ENCODE measurements at places on chromosomes 3 and 15.
A peak's percentile ranks its signal among the peaks of the same experiment; 100 is the strongest.

DNA sequence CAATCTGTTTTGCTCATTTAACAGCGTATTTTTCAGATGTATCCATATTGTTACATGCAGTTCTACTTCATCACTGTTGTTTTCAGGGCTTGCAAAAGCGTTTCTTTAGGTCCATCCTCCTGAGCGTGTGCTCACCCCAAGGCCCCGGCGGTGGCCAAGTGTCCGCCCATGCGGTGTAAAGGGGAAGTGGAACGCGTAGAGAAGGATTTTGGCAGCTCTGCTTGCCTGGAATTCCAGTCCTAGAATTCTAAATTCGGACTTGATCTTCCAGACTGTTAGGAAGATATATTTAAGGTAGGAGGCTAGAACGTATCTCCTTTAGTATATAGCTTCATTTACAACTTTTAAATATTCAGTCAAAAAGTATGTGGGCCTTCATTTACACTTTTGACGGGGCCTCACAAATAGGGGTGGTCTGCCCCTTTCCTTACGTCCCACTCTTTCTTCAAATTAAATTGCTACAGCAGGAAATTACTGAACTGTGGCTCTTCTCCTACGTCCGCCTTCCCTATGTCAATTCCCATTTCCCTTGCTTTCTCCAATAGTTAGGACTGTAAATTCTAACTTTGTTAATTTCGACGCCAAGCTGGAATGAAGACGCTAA, 609 bp upstream of the TBC1D23 start:
- peak; percentile 57 for DNase-seq

- no peak for DNase-seq
Measured at GRCh38 chr3:134425943-134426342, 51.7 kb upstream of the AMOTL2 start.

- no peak for DNase-seq
Measured at GRCh38 chr3:18687286-18687685, 262.1 kb upstream of the SATB1 start.

DNA sequence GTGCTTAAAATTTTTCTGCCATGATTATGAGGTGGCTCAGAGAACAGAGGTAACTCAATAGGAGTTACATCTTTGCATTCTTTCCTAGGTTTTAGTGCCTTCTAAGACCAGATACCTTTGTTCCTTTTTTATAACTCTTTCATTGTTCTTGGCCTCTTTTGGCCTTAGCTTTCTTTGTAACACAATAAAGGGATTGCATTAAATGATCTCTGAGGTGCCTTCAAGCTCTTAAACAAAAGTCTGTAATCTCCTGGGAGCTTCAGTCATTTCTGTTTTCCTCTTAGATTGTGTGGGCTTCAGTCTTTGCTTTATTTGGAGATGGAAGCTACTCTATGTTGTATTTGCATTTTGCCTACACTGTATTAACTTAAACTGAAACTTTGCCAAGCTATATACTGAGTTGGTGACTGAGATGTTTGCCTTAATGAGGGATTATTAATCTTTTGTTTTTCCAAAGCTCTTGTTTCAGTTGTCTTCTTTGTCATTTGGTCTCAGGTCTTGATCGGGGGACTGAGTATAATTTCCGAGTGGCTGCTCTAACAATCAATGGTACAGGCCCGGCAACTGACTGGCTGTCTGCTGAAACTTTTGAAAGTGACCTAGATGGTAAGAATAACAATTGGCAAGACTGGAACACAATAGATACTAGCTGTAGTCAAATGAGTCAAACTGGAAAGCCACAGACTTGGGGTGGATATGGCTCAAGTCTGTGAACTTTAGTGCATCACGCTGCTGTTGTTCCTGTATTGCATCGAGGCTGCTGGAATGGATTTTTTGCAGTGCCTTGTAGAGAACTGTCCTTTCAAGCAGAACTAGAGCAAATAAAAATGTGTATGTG, 110.3 kb downstream of the HCN4 start:
- DNase-seq = no peak

DNA sequence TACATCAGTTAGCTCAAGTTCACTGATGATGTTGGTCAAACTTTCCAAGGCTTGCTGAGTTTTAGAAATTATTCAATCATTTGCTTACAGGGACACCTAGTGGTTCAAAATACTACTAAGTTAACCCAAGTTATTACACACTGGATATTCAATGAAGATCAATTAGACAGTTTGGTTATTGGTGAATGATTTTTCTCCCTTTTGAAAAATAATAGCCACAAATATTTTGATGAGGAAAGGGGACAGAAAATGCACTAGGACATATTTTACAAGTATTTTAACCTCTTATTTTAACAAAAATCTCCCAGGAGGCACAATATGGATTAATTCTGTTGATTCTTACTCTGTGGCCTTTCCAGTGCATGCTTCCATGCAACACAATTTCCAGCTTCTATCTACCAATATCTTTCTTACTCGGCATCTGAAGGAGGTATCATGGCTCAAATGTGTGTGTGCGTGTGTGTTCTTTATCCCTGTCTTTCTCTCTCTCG, 20.1 kb upstream of the GOLGA6L2 start:
- DNase-seq = no peak

DNA sequence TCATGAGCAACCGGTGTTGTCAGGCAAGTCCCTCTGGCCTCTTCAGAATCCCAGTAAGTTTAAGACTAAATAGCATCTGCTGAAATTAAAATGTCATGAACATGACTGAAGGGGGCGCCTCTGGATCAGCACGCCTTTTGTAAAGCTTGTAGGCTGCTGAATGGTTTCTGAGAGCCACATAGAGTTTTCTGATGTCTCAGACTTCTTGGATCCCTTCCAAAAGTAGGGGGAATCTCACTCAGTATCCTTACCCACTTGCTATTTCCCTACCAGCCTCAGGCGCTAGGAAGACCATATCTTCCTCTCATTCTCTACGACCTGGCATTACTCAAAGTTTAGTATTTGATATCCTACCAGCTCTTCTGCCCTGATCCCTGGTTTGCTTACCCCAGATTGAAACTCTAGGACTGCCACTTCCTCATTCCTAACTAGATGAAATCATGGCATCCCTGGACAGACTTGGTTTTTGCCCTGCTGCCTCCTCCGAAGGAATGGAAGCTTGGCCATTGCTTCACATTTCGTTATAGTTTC, 62.7 kb upstream of the CD47 start:
- DNase-seq = peak; percentile 61

DNA sequence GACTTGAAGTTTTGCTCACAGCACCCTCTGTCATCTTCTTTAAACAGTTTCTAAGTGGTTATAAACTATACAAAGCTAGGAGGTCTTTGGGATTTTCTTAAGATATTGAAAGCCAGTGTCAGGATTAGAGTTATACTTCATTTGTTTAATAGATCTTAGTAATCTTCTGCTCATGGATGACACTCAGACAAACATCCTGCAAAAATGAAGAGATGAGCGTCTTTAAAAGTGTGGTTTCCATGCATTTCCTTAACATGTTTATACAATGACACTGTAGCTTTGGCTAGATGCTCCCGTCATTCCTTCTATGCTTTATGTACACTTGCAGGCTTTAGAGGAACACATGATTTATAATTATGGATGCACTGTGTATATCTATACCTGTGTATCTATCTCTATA, 182.2 kb downstream of the NAALADL2 start:
- no peak for DNase-seq

DNA sequence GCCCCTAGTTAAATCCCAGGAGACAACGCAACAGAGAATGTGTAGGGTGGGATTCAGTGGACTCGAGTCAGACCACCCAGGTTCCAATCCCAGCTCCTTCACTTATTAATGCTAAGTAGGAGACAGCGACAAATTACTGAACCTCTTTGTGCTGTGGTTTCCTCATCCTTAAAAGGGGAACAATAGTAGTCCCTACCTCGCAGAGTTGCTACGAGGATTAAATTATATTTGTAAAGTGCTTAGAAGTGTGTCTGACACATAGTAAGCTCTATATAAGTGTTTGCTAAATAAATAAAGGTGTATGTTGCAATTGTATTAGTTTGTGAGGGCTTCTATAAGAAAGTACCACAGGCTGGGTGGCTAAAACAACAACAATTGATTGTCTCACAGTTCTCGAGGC, 58.0 kb upstream of the PPARG start:
- no peak for DNase-seq

DNA sequence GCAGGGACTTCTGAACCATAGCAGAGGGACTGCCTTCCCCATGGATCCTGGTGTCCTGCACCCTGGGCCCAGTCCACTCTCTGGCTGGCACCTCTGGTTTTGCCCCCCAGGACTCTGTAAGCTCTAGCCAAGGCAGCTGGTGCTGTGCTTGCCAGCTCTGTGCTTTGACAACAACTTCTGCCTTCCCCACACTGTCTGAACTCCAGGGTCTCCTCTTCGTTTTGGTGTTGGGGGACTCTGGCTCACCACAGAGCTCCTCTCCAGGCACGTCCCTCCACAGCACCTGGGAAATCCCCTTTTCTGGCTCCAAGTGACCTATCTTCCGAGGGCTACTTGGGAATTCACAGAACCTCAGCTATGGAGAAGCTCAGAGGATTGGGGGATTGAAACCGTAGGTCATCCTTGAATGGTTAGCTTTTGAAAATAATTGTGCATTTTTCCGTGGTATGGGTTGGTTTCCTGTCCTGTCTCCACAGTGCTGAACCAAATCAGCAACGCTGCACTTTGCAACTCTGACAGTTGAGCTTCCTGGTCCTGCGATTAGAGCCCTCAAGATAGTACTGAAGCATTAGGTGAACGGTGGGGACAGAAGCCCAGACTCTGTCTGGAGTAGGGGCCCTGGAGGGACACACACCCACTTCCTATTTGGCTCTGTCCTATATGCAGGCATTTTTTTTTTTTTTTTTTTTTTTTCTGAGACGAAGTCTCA, 152.4 kb downstream of the APBA2 start:
- no peak for DNase-seq

DNA sequence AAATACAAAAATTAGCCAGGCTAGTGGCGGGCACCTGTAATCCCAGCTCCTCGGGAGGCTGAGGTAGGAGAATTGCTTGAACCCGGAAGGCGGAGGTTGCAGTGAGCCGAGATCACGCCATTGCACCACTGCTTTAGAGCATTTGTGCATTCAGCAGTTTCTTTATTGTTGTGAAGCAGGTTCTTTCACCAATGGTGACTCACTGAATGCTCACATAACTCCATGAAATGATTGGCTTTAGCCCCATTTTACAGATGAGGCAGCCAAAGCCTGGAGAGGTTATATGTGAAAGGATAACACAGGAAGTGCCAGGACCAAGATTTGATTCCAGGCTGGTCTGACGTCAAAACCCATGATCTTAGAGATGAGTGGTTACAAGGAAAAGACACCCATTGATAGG, 195.2 kb downstream of the SLCO3A1 start:
- DNase-seq = no peak

GRCh38 chr3:22360970-22361369, 610.0 kb upstream of the ZNF385D start:
- DNase-seq = no peak

DNA sequence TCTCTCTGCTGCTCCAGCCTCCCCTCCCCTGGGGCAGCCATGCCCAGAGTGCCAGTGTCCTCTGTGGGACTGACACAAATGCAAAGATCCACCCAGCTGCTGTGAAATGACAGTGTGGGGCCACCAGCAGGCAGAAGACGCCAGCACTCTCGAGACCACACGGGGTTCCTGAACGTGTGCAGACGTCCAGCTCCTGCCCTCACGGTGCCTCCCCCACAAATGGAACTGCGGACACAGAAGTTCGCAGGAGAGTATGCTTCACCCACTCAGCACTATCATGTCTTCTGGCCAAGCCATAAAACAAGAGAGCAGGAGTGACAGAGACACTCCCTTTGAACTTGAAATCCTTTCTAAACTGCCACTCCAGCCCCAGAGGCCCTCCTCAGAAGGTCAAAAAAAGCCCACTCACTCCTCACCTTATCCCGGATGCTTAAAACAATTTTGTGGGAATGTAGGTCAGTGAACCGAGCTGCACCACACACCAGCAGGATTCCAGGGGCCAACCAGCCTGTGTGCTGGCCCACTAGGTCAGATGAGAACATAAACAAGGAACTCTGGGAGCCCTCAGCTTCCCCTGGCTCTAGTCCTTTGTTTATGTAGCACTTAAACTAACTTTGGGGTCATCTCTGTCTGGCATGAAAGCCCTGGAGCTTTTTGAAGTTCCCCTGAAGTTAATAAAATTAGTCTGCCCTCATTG, 112.6 kb downstream of the DNAJB8 start:
- DNase-seq = no peak

- DNase-seq = no peak
Measured at GRCh38 chr3:84140631-84141030, 818.2 kb upstream of the CADM2 start.

GRCh38 chr3:132716372-132716771, 5.8 kb downstream of the NPHP3 start:
- DNase-seq = no peak

DNA sequence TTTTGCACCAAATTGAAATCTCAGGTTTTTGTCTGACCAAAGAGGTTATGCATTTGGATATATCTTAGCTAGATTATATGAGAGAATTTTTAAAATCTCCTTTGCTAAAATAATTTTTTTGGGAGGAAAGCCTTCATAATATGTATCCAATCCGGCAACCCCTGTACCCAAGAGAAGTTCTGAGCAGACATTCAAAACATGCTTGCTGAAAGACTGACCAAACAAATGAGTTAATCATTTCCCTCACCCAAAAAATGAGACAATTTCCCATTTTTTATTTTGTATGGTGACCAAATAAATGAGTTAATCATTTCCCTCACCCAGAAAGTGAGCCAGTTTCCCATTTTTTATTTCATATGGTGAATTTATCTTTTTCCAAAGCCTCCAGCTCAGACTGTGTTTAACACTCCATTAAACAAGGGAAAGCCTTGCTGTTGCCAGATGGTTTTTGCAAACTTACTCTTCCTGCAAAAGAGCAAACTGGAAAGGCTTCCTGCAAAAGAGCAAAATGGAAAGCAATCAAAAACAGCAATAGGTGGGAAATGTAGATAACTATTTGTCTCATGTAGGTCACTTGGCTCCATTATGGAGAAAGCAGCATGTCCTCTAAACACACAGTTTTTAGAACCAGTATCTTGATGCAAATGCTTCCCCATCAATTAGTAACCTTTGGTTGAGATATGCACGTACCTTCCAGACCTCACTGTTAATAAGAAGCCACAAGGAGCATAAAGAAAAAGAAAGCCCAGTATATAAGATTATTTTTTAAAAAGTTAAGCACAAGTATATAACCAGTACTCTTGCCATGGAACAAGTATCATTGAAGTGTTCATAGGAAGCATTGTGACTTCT, 78.4 kb upstream of the OSTN start:
- DNase-seq = no peak

DNA sequence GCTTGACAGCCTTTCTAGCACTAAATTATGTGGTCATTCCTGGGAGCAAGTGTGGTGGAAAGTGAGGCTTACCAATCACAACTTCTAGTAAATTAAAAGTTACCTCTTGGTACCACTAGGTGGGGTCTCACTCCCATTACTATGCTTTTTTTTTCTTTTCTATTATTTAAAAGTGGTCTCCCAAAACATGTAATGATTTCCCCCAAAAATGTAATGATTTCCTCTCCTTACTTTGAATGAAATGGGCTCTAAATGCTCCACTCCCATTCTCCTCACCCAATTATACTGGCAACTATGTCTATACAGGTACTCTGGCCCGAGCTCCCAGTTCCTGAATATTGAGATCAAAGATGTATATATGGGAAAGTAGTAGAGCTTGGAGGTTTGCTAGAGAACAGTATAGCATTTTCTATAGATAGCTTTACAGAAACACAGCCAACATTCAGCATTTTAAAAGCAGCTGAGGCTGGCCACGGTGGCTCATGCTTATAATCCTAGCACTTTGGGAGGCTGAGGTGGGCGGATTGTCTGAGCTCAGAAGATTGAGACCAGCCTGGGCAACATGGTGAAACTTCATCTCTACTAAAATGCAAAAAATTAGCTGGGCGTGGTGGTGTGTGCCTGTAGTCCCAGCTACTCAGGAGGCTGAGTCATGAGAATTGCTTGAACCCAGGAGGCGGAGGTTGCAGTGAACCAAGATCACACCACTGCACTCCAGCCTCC, 70.9 kb downstream of the DCUN1D1 start:
- no peak for DNase-seq

GRCh38 chr3:128674161-128674784, 23.7 kb upstream of the RPN1 start:
- no peak for DNase-seq
